ENCODE measurements at places on chromosomes 1 and 21.
A peak's percentile ranks its signal among the peaks of the same experiment; 100 is the strongest.

DNA sequence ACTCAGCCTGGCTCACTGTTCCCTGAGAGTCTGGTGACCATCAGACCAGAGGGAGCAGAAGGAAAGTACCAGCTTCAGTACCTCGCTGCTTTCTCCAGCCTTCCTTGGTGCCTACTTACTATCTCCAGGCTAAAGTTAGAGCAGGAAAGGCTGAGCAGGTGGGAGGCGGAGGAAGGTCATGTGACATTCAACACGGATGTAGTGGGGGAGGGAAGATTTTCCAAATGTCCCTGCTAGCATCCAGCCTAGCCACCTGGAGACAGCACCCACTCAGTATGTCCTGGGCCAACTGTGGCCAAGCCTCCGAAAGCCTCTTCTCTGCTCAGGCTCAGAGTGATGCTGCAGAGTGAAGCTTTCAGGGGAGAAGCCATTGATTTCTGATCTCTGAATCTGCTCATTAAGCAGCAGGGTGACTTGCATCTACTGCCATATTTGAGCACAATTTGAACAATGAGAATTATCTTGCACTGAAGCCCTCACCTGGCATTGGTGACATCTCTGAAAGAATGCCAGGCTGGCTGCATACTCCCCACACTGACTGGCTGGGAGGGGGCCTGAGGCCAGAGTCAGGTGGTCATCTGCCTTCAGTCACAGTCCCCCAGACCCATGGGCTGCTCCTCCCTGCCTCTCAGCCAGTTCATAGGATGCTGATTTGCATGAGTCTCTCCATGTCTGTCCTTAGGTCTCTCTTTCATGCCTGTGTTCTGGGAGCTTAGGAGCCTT lies 86.2 kb downstream of the KCND3 start:
- DNase-seq = no peak

- peak; percentile 61 for DNase-seq
Observed at GRCh38 chr1:22053861-22054770, 1.6 kb downstream of the CDC42 start.

DNA sequence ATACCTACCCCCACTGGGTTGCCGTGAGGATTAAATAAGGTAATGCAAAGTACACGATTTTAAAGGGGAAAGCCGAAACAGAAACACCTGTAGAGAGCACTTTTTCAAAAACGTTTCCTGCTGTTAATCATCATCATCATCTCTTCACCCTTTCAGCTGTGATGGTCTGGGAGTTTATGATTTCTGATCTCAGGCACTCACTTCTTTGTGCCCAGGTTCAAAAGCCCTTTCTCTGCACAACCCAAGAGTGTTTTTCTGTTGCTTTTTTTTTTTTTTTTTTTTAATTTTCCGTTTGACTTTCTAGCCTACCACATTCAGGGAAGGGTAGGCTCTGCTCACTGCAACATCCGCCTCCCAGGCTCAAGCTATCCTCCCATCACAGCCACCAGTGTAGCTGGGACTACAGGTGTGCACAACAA lies 936 bp upstream of the UBXN11 start:
- DNase-seq = no peak

GRCh38 chr1:63640633-63641567 lies 47.7 kb downstream of the PGM1 start:
- peak; percentile 12 for DNase-seq

DNA sequence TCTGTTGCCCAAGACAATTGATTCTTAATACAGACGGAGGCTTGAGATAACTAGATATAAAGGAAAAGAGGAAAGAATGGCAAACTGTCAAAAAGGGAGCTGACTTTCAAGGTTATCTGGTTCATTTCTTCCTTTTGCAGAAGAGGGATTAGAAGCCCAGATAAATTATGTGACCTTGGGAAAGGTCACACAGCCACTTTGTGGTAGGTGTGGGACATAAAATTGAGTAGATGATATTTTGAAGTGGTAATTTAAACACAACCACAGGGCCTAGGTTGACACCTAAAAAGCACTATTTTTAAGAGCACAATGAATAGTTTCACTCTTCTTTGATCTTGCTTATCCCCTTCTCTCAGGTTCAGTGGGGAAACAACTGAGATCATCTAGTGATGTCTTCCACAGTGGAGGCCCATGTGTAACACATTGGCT lies 16.9 kb upstream of the KIAA0040 start:
- DNase-seq = no peak

GRCh38 chr1:243529512-243529911 lies 273.7 kb downstream of the SDCCAG8 start:
- DNase-seq = no peak

- DNase-seq = no peak
Observed at GRCh38 chr1:112502826-112503225, 5.9 kb upstream of the WNT2B start.

- peak; percentile 48 for DNase-seq
Observed at GRCh38 chr1:54485416-54485815, 62.6 kb upstream of the ACOT11 start.

DNA sequence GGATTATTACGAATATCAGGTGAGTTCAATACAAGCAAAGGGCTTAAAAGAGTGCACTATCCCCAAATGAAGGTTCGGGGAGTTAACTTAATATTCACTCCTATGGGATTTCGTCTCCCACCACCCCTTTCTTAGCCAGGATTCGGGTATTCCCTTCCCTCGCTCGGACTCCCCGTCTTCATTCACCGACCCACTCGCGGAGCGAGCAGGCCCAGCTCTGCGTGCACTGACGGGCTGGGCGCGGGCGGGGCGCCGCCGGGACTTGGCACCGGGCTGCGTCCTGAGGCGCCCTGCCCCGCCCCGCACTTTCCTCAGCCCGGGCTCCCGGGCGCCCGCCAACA lies 7.7 kb upstream of the MPZL1 start:
- no peak for DNase-seq

- no peak for DNase-seq
Observed at GRCh38 chr1:189628857-189629256, 848.8 kb downstream of the BRINP3 start.

- DNase-seq = peak; percentile 69
Observed at GRCh38 chr1:107533436-107533835, 392.6 kb downstream of the NTNG1 start.

GRCh38 chr1:109802136-109802900 lies 38.6 kb upstream of the EPS8L3 start:
- DNase-seq = no peak

- no peak for DNase-seq
Observed at GRCh38 chr1:226575436-226575720, 26.8 kb downstream of the STUM start.

GRCh38 chr1:92709738-92710137 lies 75.2 kb downstream of the EVI5 start:
- DNase-seq = no peak

- no peak for DNase-seq
Observed at GRCh38 chr1:181178241-181178879, 89.9 kb downstream of the IER5 start.

DNA sequence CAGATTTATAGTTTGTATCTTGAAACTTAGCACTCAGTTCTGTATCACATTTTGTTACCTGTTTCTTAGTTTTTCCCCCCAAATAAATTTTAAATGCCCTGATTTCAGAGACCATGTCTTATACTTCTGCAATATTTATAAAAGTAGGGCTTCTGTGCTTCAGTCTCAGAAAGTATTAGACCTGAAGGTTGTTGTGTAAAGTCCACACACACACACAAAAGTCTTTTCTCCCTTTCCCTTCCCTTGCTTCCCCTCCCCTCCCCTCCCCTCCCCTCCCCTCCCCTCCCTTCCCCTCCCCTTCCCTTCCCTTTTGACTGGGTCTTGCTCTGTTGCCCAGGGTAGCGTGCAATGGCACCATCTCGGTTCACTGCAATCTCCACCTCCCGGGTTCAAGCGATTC lies 41.0 kb upstream of the KCNK1 start:
- no peak for DNase-seq

GRCh38 chr1:193060406-193060805 lies 994 bp downstream of the RO60 start:
- DNase-seq = no peak

- DNase-seq = no peak
Observed at GRCh38 chr1:171346881-171347280, 32.9 kb downstream of the FMO4 start.

DNA sequence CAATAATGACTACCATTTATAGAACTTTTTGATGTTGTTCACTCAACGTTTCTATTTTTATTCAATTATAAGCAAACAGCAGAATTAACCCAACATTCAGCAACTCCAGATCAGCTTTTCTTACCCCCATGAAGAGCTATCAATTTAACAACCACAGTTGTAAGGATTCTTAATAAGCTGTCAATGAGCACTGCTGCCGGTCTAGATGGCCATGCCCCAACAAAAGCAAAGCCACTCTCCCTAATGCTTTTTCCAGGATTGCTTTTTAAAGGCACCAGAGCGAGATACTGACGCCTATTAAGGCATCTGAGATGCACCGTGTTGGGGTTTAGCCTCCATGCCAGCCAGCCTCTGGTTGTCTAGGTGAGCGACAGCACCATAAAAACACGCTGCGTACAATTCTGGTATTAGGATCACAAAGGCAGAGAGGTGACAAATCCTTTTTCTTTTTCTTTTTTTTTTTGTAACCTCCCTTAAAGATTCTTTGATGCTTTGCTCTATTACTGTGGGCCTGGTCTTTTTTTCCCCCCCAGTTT lies 39.5 kb downstream of the PTPRC start:
- no peak for DNase-seq

GRCh38 chr1:39205102-39205780 lies 746 bp downstream of the MACF1 start:
- peak; percentile 83 for DNase-seq

GRCh38 chr21:45820171-45821091 lies 161.1 kb upstream of the COL6A1 start:
- peak; percentile 83 for DNase-seq

- no peak for DNase-seq
Observed at GRCh38 chr21:42698733-42699132, 45.3 kb downstream of the PDE9A start.

DNA sequence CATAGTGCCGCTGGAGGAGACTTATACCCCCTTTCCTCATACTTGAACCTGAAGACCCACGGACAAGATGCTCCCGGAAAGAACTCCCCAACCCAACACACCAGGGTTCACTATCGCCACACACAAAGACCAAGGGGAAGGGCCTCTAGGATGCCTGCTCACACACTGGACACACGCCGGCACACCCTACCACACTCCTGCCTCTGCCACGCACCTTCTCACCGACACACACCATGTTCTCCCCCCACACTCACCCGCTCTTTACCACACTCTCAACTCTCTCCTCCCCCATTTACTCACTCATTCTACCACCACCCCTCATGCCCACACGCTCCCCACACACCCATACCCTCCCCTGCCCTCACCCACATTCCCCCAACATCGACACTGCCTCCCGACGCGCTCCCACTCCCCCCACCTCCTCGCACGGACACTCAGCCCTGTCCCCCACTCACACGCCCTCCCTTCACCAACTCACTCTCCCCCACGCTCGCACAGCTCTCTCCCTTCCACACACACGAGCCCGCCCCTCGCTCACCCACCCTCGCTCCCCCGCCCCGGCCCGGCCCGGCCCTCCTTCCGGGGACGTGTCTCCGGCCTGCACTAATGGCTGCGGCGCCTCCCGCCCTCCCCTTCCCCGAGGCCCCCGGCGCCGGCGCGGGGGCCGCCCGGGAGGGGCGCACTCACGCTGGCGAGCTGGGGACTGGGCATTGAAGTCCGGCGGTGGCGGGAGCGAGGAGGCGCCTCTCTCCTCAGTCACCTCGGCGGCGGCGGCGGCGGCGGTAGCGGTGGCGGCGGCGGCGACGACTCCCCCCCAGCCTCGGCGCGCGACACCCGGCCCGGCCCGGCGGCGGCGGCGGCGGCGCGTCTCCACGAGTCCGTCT lies 626 bp downstream of the PTP4A2 start:
- peak; percentile 76 for DNase-seq

GRCh38 chr1:44019466-44019948 lies 11.8 kb downstream of the SLC6A9 start:
- no peak for DNase-seq

DNA sequence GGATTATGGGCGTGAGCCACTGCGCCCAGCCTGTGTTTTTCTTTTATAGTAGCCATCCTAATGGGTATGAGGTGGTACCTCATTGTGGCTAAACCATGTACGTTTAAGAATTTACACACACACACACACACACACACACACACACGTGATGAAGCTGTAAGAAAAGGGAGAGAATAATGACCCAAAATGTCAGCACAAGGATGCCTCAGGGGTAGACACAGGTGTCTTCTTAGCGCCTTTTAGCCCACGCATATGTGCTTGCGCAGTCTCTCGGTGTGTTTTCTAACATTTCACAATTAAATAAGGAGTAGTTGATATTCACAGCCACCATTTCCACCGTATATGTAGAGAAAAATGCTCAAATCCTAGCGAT lies 782 bp upstream of the PFKL start:
- peak; percentile 12 for DNase-seq

GRCh38 chr21:36583591-36583990 lies 103.7 kb upstream of the CLDN14 start:
- DNase-seq = no peak

DNA sequence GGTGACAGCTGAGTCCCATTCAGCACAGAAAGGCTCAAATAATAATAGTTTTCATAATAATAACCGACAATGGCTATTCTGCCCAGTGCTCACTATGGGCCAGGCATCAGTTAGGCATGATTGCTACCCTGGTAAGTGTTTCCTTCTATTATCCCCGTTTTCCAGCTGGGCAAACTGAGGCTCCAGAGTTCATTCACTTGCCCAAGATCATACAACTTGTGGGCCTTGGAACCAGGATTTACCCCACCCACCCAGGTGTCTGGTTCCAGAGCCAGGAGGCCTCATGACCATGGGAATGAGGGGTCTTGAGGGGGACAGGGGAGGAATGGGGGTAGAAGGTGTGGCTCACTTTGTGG lies 518 bp downstream of the PLOD1 start:
- no peak for DNase-seq

DNA sequence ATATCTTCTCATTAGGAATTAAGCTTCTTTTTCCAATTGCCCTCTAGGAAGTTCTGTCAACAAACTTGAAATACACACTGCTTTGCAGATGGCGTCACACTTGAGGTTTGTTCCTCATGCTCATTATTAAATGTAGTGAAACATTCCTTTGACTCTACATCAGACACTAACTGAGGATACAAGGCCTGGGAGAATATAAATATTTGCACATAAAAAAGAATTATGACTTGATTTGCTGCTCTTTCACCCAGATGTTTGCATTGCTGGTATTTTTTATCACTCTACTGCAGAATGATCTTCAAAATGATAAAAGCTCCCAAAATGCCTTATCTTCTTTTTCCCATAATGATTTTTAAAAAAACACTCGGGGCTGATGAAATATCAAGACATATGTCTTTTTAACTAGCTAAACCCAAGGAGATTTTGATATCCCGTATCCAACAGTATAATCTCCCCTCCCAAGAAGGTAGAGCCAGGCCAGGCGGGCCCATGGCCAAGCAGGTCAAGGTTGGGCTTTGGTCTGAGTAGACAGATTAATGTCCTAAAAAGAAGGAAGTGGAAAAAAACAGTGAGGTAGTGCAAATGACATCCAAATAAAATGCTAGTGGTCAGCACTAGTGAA lies 264.6 kb downstream of the HHIPL2 start:
- no peak for DNase-seq
